ENCODE measurements at places on chromosomes 2 and 18.
A peak's percentile ranks its signal among the peaks of the same experiment; 100 is the strongest.

DNA sequence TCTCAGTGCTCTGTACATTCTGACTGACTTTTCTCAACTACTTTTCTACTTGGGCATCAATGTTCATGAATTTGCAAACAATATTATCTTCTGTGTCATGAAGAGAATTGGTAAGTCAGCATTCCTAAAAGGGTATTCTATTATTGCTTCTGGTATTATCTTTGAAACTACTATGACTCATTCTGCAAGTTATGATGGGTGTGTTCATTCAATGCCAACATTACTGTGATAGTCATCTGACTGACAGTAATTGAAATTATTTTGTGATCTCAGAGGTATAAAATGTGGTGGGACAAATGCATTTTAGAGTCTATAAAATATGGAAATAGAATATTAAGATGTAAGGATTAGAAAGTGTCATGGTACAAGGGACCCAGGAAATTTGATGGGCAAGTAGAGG, 736.0 kb upstream of the CELF4 start:
- DNase-seq = no peak

GRCh38 chr18:33851546-33852078, 273.6 kb downstream of the ASXL3 start:
- DNase-seq = no peak

- DNase-seq = no peak
Observed at GRCh38 chr2:18837240-18837639, 247.9 kb upstream of the NT5C1B start.

DNA sequence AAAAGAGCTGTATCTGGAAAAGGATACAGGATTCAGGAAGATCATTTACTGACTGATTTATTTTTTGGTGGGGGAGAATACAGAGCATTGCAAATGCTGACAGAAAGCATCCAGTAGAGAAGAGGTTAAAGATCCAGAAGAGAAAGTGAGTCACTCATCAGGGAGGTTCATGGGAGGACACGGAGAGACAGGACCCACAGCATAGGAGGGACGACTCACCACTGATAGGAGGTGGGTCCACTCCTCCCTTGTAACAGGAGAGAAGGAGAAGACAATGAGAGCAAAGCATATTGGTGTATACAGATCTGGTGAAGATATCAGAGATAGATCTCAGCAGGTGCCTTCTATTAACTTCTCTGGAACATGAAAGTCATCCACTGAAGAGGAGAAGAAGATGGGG, 142.4 kb upstream of the AQP4 start:
- no peak for DNase-seq

GRCh38 chr18:75054046-75054445, 154.9 kb downstream of the PTGR3 start:
- DNase-seq = no peak

DNA sequence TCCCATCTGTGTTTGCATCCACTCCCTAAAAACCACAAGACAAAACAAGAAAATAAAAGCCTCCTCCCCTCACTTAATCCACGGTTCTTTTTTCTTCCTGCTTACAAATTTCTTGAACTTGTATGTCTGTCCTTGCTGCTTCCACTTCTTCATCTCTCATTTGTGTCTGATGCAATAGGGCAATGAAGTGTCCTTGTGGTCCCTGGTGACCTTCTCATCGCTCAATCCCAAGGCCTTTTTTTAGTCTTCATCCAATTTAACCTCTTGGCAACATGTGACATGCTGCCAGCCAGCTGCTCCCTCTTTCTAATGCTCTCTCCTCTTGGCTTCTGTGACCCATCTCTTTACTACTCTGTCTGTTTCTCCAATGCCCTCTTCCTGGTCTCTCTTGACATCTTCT, 87.6 kb downstream of the SEMA4F start:
- no peak for DNase-seq

GRCh38 chr2:100278501-100278900, 43.8 kb downstream of the LONRF2 start:
- DNase-seq = no peak

GRCh38 chr18:23033056-23033455, 99.9 kb downstream of the RBBP8 start:
- DNase-seq = no peak

GRCh38 chr18:54805571-54806334, 22.5 kb upstream of the RAB27B start:
- DNase-seq = peak; percentile 21

- no peak for DNase-seq
Observed at GRCh38 chr18:79953971-79954651, 2.7 kb upstream of the SLC66A2 start.

- no peak for DNase-seq
Observed at GRCh38 chr2:79585701-79586433, 73.0 kb downstream of the CTNNA2 start.

GRCh38 chr18:55576001-55576400, 12.0 kb downstream of the TCF4 start:
- no peak for DNase-seq

DNA sequence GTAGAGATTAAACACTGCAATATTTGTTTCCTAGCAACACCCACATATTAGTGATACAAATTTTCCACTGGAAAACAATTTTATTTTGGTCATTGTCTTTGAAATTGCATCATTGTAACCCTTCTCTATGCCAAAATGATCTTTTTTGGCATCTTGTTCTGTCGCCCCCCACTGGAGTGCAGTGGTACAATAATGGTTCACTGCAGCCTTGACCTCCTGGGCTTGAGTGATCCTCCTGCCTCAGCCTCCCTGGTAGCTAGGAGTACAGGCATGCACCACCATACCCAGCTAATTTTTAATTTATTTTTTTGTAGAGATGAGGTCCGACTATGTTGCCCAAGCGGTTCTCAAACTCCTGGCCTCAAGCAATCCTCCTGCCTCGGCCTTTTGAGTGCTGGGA, 117.4 kb downstream of the PIK3C3 start:
- DNase-seq = no peak

DNA sequence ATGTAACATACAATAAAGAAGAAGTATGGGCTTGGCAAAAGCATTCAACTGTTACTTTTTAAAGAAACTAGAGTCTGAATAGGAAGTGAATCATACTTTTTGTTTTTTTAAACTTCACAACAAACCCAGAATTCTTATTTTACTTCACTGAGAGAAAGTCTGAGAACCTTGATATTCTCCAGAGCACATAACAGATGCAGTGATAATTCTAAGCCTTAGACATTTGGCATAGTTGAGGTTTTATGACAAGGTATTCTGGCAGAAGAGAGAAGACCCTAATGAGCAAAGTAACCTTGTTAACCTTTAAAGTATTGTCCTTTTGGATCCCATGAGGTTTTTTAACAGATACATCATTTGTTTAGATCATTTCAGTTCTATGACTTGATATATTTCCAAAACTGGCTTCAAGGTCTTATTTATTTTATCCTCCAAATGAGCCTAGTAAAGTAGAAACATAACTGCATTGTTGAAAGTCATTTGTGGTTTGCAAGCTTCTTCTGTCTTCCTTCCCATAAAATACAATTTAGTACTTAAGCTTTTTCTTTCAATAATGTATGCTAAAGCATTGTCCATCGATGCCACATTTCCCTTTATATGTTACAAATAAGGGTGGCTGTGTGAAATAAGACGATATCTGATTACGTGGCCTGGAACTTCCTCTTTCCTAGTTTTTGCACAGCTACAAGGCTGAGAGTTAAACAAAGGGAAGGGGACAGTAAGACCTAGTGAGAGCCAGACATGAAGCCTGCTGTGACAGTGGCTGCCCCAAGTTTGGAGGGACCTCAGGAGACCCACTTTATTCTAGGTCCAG, 86.1 kb upstream of the ITPRID2 start:
- DNase-seq = no peak

GRCh38 chr18:63562284-63562683, 20.1 kb downstream of the SERPINB12 start:
- DNase-seq = no peak

DNA sequence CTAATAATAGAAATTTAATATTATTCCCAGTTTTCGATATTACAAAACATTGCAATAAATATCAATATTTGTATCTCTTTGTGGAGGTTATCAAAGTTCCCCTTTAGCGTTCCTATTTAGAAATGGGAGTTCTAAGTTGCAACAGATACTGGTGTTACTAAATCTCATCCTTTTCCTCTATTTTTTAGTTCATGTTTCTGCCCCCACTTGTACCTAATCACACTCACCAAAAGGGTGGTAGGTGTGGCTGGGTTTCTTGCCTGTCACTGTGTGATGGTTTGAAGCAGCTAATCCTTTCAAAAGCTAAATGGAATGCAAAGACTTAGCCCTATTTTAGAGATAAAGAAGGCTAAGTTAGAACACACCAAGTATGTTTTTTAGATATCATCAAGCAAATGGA, 997.9 kb downstream of the TSN start:
- no peak for DNase-seq

DNA sequence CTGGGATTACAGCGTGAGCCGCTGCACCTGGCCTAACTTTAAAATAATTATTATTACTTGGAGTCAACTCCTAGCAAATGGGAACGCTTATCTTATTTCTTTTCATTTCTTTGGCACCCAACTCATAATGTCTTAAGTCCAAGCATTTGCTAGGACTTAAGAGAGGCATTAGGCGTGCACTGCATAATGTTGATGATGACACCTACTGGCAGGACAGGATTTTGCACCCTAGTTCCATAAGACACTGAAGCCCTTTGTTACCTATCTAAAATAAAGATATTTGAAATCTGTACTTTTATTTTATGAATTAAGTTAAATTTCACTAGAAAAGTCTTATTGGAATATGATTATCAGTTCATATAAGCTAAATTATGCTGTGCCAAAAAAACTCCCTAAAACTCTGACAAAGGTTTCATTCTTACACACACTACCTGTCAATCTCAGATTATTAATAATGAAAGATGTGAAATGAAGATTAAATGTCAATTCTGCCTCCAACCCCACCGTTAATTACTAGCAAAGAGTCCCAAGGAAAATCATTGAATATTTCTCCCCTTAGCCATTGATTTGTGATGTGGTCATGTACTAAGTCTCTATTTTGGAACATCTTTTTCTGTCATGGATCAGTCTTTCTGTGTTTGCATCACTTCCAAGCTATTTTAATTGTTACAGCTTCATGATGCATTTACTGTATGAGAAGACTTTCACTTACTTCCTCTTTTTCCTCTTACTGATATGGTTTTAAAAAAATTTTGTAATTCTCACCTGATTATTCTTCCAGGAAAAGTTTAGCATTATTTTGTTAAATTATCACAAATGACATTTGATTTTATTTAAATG, 12.7 kb upstream of the CDH2 start:
- peak; percentile 27 for DNase-seq

GRCh38 chr2:183035954-183036669, 2.1 kb downstream of the NCKAP1 start:
- DNase-seq = no peak

DNA sequence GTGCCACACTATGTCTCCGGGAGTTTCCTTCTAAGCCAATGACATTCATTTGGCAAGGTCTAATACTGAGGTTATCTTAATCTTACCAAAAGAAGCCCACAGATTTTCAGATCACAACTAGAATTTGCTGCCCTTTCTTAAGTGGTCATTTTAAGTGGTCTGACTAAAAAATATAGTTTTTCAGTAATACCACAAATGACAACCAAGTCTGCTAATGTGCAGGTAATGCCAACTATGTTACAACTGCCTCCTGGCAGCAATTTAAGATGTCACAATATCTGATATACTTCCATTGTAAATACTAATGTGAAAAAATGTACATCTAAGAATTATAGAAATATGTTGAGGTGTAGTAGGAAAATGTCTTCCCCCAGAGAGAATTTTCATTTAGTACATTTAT, 49.3 kb downstream of the USP37 start:
- DNase-seq = no peak

DNA sequence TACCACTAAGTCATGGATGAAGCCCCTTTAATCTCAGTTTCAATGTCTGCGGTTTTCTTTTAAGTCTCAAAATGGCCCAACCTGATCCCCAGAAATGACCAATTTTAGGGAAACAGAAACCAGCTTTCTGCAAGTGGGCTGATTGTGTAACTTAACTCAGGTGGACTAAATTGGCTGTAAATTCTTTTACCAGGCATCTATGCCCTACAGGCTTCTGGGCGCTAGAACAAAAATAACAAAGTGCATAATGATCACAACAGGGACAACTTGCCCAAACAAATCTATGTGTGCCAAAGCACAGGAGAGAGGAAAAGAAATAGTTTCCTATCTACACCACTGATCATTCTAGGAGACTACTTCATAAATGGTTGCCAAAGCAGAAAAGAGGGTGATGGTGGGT, 112.3 kb upstream of the SETBP1 start:
- DNase-seq = no peak

GRCh38 chr2:174333017-174333371, 1.8 kb upstream of the SP9 start:
- DNase-seq = no peak

DNA sequence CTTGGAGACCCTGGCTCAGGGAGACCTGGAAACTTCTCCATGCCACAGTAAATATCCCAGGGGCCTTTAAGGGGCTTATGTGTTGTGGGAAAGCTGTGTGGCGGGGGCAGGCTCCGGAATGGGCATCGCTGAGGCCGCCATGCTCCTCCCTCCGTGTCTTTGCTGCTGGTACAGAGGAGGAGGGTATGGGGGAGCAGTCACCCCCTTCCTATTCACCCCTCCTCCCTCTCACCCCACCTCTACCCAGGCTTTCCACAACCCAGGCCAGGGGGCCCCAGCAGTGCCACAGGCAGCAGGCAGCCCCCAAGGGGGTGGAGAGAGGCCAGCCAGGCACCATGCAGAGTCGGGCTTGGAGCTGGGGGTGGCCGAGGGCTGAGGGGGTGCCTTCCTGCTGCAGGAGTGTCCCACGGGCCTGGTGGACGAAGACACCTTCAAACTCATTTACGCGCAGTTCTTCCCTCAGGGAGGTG, 28.0 kb upstream of the FAHD2A start:
- DNase-seq = no peak

DNA sequence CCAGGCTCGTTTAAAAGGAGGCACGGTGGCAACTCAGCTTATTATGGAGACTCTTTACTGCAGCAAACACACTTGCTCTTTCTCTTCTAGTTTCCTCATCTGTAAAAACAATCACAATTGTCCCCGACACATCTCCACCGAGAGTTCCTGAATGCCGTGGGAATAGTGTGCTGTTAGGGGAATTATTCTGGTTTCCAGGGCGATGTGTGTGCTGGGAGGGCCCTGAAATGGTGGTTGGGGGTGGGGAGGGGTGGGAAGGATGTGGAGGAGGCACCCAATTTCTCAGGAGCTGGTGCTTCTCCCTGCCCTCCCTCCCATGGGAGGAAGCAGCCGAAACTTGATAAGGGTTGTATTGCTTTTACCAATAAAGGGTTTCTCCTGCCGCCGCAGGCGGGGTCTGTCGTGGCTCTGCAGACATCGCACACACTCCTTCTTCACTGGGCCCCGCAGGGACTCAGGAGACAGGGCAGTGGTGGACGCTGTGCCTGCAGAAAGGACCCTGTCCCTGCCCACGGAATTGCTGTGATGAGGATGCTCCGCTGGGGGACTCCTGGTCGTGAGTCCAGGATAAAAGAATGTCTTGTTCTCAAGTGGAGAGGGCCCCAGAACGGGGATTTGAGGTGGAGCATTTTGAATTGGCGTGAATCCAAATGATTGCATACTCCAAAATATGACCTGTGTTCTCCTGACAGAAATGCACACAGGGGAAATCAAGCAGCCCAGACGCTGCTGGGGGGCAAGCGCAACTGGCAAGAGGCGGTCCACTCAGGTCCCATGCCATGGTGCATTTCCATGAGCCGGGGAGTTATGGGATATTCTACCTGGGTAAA, 119.2 kb downstream of the ACKR3 start:
- no peak for DNase-seq

- peak; percentile 36 for DNase-seq
Observed at GRCh38 chr2:192194866-192195547, at the start of gene TMEFF2. Gene TMEFF2 (minus strand): TSS chr2:192194933. CDS start chr2:192194524, 409 bp downstream.
